ENCODE measurements at places on chromosomes 3 and 15.

GRCh38 chr3:38473229-38473628 is 19.5 kb downstream of the ACVR2B start:
- DNase-seq: no peak

- no peak for DNase-seq
These were observed 110.5 kb downstream of the RAB11A start for GRCh38 chr15:65979837-65980236.

- DNase-seq: no peak
These were observed 110.5 kb upstream of the GAP43 start for GRCh38 chr3:115512565-115513415.

DNA sequence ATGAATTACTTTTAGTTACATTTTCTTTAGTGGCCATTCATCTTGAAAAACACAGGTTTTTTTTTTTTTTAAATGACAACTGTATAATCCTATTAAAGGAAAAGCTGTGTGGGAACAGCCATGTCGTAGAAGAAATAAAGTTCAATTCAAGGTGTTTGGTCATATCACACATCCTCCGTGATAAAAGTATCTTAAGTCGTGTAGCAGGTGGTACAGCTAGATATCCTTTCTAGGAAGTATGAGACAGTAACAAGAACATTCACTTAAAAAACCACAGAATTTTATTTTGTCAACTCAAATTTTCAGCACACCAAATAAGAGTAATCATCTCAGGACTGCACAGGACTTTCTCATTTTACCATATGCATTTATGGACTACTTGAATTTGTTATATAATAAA is 16.1 kb downstream of the ZDHHC23 start:
- no peak for DNase-seq

- no peak for DNase-seq
These were observed 20.8 kb downstream of the NBEAL2 start for GRCh38 chr3:47000198-47000815.
